ENCODE measurements at places on chromosomes 7 and 10.

DNA sequence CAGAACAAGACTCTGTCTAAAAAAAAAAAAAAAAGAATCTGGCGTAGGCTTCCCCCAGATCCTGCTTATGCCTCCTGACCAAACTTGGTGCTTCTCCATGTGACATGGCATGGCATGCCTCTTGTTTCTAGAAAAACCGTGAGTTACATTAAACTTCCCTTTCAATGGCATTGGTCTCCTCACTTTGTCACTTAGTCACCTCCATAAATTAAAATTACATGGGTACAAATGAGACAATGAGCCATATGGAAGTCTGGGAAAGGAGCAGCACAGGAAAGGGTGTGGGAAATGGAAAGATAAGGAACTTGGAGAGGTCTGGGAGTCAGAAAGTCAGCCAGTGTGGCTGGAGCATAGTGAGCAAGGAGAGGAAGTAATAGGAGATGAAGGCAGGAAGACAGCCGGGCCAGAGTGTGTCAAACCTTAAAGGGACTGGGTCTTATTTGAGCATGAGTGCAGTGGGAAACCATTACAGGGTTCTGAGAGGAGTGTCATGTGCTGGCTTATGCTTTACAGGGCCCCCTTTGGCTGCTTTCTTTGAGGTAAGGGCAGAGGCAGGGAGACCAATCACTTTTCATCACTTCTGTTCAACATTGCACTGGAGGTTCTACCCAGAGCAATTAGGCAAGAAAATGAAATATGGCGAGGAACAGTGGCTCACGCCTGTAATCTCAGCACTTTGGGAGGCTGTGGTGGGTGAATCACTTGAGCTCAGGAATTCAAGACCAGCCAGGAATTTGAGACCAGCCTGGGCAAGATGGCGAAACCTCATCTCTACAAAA is 21.3 kb upstream of the ZMIZ2 start:
- peak; percentile 91 for DNase-seq

DNA sequence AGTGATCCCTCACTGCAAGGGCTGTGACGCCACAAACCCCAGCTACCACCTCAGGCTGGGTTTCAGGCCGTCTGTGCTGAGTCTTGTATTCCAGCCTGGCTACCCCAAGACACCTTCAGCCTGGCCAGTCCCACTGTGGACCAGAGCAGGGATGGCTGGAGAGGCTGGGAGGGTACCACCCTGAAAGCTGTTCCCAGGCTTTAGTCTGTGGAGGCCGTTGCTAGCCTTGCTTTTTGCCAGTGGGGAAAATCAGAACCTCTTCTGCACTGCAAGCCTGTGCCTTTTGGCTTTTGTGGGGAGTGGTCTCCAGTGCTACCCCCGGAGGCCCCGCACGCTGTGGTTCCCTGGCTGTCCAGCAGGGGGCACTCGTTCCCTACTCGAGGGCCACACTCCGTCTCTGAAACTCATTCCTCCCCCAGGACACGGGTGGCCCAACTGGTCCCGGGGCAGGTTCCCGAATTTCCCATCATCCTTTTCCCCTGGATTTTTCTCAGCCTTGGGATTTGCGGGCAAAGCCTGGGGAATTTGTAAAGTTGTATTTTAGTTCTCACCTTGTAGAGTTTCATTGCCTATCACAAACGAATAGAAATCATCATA is 128.4 kb upstream of the BTBD16 start:
- DNase-seq: no peak

GRCh38 chr7:25454562-25455041 is 226.3 kb upstream of the NPVF start:
- DNase-seq: no peak

- no peak for DNase-seq
These were observed 17.7 kb downstream of the FGFR2 start for GRCh38 chr10:121580276-121581116.

DNA sequence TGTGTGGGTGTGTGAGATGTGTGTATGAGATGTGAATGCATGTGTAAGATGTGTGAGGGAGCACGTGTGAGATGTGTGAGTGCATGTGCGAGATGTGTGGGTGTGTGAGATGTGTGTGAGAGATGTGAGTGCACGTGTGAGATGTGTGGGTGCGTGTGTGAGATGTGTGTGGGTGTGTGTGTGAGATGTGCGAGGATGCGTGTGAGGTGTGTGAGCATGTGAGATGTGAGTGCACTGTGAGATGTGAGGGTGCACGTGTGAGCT is 31.0 kb downstream of the PPIF start:
- DNase-seq: no peak

- no peak for DNase-seq
These were observed 66.1 kb downstream of the MCMBP start for GRCh38 chr10:119806334-119807130.

- no peak for DNase-seq
These were observed 1.4 kb downstream of the WNT16 start for GRCh38 chr7:121330053-121330833.

DNA sequence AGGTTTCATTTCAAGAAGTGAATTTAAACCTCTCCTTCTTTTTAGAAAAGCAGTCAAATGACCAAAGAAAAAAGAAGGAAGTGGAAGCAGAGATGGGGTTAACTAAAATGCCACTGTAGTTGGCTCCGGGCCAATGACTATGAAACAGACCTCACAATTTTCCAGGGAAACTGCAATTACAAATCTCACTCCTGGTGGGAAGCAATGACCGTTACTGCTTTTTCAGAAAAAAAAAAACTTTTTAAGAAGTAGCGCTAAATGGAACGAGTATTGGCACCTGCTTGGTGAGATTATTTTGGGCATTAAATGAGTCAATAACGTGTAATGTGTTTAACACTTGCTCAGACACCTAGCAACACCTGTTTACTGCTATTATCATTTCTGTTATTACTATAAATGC is 1.2 kb downstream of the SFRP4 start:
- no peak for DNase-seq

GRCh38 chr7:141200191-141201108 is 126.6 kb downstream of the TMEM178B start:
- DNase-seq: no peak

- DNase-seq: no peak
These were observed 119.0 kb upstream of the RHOBTB1 start for GRCh38 chr10:61063034-61063433.

DNA sequence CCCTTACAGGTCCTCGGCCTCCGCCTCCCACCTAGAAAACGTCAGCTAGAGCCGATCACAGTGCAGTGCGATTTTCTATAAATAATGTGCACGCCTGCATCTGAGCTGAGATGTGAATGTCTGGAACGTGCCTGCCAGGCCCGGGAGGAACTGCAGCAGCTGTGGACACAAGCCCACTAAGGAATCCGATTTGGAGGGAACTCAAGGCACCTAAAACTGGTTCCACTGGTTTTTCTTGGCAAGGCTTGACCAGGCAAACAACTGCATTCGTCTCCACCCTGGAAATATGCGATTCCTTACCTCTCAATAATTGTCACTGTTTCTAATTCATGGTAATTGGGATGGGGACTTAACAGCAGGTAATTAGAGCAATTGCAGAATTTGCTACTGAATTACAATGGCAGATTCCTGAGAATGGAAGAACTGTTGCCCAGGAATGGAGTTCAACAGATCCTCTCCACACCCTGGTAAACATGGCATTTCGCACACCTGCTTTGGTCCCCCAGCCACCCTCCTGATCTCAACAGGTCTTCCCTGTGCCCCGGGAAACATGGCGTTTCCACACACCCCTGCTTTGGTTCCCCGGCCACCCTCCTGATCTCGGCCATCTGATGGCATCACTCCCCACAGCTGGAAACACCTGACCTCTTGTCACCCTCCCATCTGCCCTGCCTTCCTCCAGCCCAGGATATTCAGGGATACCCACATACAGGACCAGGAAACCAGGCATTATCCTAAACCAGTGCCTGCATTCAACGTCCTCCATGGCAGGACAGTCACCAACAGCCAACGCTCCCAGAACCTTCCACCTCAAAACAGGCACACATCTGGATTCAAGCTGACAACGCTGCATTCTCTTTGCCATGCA is 76.0 kb downstream of the DIP2C start:
- no peak for DNase-seq

GRCh38 chr10:69044546-69044945 is 43.4 kb upstream of the SRGN start:
- no peak for DNase-seq

- DNase-seq: no peak
These were observed 40.9 kb upstream of the FOXK1 start for GRCh38 chr7:4641091-4641666.

DNA sequence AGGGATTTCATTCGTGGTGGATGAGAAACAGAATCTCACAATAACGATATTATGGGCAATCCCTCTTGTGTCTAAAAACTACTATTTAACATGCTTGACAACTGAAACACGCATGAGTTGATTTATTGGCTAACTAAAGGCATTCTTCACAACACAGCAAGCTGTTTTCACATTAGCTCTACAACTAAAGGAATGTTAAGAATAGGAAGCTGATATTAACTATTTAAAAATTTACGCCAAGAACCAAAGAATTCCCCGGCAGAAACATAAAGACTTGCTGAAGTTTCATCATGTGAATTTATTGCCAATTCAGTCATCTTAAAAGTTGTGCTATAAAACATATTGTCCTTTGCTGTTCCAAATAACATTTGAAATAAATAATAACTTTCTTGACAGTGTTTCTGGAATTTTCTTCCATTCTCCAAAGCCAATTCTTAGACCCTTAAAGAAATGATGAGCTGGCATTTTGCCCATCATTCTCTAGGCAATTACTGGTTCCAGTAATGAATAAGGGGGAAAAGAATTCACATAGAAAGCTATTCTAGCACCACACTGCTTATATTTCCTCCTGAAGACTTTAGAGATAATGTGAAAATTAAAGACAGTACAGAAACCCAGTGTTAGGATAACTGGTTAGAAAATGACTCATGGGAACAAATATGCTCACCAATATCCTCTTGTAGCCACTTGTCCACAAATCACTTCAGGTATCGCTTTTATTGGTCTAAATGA is 233.1 kb downstream of the PARD3 start:
- DNase-seq: peak; percentile 69

- DNase-seq: no peak
These were observed 520.6 kb downstream of the CCSER2 start for GRCh38 chr10:84848967-84849366.

GRCh38 chr10:381805-382204 is 246.6 kb downstream of the ZMYND11 start:
- DNase-seq: no peak

GRCh38 chr10:97475936-97476594 is 22.2 kb downstream of the MMS19 start:
- DNase-seq: peak; percentile 88

- DNase-seq: peak; percentile 21
These were observed 72.6 kb upstream of the NFKB2 start for GRCh38 chr10:102322914-102323313.

DNA sequence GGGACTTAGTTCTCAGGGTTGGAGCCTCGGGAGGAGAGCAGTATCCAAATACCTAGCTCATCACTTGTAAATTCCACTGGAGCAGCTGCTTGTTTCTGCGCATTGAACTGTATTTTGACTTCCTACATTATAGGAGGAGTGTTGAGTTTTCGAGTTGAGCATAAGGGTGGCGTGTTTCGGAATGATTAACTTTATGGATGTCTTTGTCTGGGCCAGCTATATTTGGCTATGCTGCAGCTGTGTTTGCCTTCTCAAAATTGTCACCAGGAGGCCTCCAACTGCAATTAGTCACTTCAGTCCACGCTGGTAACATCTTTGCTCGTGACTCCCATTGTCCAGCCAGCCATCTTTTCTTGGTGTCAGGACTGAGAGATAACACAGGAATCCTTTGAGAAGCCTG is 9.1 kb downstream of the CELF2 start:
- no peak for DNase-seq

DNA sequence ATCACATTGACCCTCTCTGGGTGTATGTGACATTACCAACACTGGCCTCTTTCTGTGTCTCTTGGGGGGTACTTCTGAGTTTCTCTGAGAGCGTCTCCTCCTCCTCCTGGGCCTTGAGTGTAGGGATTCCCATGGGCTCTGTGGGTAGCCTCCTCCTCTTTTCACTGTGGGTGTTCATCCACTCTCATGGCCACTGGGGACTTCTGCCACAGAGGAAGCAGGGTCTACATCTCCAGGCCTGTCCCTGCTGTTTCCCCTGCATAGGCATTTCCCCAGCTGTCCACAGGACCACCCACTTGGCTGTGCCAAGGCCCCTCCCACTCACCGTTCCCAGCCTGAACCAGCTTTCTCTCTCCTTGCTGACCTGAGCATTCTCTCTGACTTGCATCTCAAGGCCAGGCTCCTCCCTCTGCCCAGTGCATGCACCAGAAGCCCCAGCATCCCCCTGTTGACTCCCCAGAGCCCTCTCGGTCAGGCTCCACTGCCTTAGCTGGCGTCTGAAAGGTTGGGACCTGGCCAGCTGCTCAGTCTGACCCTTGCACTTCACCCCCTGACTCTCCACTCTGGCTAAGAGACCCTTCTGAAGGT is 487.6 kb downstream of the GLRX3 start:
- no peak for DNase-seq

GRCh38 chr7:73885975-73886798 is 25.2 kb downstream of the TMEM270 start:
- peak; percentile 66 for DNase-seq

DNA sequence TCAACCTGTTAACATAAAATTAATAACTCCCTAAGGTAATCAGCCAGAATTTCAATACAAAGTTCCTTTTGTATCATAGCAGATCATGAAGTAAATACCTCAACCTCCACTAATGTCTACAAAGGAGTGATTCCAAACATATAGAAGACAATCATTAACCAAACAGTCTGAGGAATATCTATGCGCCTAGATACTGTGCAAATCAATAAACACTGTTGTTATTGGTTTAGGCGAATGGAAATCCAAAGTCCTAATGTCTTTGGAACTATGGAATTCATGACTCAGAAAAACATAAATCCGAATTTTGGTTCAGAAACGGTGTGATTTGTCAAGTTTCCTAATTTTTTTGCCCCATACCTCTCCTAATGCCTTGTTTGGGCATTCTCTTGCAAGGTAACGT is 469.7 kb downstream of the PARD3 start:
- DNase-seq: no peak

DNA sequence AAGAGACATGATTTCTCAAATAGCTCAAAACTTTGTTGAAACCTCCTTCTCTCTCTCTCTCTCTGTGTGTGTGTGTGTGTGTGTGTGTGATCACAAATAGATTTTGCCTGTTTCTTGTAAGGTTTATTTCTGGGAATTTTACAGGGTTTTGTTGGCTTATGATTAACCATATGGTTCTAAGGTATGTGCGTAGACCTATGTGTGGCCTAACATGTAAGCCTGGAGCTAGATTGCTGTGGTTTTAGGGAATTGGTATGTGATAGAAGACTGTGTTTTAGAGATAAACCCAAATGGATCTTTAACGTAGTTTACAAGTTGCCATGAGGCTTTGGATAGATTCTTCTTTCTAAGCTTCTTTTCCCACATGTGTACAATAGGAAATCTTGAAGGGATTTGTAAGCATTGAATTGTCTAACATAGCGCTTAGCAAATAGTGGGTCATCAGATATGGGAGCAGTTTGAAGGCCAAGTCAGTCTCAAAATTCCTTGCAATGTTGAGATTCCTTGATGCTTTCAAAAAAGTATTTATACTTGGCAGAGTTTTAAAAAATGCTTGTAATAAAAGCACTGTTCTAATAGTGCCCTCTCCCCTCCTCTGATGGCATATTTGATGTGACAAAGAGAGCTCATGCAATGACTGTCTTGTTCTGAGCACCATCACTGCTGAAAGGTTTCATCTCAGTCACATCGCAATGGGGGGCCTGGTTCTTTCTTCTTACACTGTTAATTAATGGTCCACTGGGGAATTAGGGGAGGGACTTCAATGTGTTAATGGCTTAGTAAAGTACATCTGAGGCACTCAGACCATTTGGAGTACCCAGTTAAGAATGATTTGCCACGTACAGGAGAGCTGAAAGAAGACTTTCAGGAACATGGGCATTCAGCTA is 118.2 kb downstream of the SNX10 start:
- DNase-seq: no peak

- DNase-seq: no peak
These were observed 116.7 kb downstream of the CYP26A1 start for GRCh38 chr10:93190372-93190771.

All from iris pigment epithelial cell (primary cell).